ENCODE measurements at places on chromosomes 4 and X. TPM values are rescaled to one million over a fixed set of nuclear protein-coding genes. Genes with fewer than 3 reads are reported as not detected.

Gene ADH1B
- total RNA-seq = not detected

DNA sequence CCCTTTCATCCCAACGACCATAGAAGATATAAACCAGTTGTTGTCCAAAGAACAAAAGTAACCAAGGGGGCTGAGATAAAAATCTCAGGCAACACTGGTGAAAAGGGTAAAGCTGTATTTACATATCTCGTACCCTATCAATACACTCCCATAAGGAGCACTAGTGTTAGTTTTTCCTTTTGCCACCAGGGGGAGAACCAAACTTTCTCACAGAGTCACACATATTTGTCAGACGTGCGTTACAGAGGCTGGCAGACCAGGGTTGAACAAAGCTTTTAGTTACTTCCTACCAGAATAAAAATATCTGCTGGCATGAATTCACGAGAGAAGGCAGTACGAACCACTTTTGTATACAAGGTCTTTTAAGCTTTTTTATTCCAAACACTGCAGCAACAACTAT is 88.3 kb downstream of the AMELX start:
- DNase-seq = peak; percentile 1

Gene CTPS2
- total RNA-seq = 2.0 TPM

Gene HSFX4
- not detected for total RNA-seq

DNA sequence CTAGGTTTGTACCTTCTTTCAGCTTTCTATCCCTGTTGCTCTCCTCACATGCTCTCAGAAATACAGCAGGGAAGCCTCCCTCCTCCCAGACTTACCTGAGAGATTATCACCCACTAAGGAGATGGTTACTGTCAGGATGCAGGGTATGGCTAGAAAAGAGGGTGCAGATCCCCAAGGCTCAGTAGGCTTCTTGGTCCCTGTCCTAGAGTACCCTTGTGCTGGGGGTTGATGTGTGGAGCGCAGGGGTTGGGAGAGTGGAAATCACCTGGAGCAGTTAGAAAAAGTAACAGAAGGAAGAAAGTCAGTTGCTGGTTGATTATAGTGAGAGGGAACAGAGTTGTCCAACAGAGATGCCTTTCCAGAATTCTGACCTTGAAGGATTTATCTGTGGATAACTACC is 80.2 kb downstream of the CNGA2 start:
- no peak for DNase-seq

Gene RPA4
- 0.62 TPM for total RNA-seq

GRCh38 chrX:11770320-11770719 is 12.3 kb downstream of the MSL3 start:
- DNase-seq = no peak

Gene HHIP
- not detected for total RNA-seq

GRCh38 chr4:126369076-126369475 is 1054.3 kb downstream of the FAT4 start:
- no peak for DNase-seq

DNA sequence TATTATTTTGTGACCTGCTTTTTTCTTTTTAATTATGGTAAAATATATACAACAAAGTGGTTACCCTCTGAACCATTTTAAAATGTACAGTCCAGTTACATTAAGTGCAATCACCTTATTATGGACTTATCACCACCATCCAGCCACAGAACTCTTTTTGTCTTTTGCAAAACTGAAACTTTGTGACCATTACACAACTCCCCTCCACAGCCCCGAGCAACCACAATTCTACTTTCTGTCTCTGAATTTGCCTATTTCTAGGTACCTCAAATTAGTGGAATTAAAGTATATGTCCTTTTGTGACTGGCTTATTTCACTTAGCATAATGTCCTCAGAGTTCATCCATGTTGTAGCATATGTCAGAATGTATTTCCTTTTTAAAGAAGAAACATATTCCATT is 39.3 kb upstream of the WWC2 start:
- DNase-seq = no peak

DNA sequence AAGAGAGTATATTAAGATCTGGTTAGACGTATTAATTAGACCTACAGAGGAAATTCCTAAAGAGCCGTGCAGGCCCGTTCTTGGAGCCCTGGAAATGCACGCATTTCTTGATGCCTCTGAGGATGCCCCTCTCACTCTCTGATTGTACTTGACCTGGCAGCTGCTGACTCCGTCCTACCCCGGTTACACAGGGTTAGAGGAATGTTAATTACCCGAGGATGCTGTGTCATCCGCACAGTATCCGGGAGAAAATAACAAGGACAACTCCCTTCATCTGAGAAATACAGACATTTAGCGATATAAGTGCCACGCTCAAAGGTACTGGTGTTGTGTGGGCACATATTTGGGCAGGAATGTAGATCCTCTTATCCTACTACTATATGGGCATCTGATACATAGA is 404.6 kb upstream of the FAT1 start:
- DNase-seq = no peak
